ENCODE measurements at places on chromosomes 5 and 9. TPM values are rescaled to one million over a fixed set of nuclear protein-coding genes. Genes with fewer than 3 reads are reported as not detected.

Gene LCN9
- polyA plus RNA-seq: not detected

Gene IL3
- not detected for polyA plus RNA-seq

Gene ANKRD31
- 0.02 TPM for polyA plus RNA-seq

Gene SETX
- polyA plus RNA-seq: 31.5 TPM

- no peak for DNase-seq
Measured at GRCh38 chr5:132422720-132423437, 53.4 kb downstream of the SLC22A5 start.

DNA sequence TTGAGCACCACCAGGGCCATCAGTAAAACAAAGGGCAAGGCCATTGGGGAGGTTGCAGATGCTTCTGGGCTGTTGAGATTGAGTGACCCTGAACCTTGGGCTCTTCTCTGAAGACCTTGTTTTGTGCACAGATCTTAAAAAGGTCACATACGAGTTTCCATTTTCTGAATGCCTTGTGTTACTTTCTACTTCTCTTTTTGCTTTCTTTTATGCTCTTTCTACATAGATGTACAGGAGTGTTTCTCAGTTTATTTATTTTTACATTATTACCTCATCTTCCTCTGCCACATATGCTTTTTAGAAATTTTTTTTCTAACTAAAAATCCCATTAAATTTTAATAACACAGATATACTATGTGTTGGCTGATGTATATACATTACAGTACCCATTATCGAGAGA lies at the start of gene IFNA5:
Gene IFNA5 (minus strand): TSS at position 101 of the 400 bp plus-strand sequence. CDS start 57 bp downstream, at position 44.
- no peak for DNase-seq

DNA sequence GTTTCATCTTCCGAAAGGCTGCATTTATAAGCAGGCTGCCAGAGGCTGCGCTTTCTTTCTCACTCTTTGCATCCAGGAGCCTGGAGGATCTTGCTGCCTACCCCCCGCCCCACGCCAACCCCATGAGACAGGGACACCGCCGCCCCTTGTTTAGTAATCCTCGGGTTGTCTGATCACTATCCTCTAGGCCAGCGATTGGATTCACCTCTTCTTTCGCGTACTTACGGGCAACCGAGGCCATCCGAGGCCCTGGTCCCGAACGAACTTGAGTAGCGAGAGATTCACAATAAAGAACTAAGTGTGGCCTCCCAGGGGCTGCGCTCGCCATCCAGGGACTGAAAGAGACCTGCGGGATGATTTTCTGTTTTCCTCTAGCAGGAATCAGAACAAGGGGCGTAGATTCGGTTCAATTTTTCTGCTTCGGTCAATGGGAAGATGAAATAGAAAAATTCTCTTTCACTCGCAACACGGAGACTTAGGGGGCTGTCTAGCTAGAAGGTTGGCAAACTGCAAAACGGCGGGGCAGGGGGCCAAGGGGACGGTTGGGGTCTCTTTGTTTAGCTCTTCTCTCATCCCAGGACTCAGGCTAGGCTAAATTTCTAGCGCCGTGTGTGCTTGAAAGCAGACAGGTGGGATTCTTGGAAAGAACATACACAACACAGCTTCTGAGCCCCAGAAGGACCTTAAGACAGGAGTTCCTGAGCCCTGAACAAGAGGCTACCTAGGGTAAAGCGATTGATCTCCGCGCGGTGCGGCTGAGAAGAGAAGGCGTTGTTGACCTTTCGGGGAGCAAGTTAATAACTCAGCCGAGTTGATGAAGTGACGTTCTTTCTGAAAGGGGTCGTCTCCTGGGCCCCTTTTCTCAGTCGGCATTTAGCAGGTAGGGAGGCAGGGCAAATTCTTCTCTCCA lies 5.8 kb upstream of the ISL1 start:
- DNase-seq: no peak

GRCh38 chr9:86486891-86487837 lies 133.0 kb upstream of the TUT7 start:
- DNase-seq: no peak

DNA sequence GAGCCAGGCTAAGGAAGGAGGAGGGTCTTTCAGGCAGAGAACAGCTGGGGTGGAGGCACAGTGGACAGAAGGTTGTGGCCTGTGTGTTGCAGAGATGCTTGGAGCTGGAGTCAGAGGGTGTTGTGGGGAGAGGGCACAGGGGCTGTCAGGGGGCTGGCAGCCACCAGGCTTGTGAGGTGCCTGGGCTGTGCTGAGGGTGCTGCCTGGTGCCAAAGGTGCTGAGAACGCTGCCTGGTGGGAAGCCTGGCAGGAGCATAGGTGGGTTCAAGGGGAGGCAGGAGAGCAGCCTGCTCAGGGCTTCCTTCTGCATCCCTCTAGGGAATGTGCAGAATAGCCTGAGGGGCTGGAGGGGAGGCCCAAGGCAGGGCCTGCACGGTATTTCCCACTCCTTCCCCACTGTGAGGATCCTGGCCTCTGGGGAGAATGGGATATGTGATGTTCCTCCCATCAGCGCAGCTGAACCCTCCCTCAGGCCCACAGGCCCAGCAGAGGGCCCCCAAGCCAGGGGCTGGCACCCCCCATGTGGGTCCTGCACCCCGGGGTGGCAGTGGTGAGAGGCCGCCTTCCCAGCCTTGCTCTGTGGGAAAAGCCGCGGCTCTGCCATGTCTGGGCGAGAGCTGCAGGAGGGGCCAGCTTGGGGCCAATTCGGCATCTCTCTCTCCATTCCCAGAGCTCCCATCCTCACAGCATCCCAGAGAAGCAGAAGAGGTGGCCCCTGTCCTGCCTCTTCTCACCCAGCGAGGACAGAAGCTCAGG lies 76.3 kb downstream of the CACNA1B start:
- no peak for DNase-seq

DNA sequence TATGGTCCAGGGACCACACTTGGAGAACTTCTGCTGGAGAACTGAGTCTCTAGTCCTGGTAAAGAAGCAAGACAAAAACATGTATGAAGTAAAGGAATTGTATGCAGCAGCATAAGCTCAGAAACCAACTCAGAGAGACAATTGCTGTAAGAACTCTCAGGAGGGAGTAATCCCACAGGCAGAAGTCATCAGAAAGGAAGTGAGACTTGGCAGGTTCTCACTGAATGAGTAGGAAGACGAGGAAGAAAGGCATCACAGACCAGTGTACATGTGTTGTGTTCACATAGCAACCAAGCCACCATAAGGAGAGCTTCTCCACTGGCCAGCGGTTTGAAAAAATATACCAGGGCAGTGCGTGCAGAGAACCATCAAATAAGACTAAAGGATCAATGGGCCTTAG lies 57.9 kb upstream of the FST start:
- DNase-seq: no peak

- DNase-seq: peak; percentile 93
Measured at GRCh38 chr5:132387640-132388117, 18.2 kb downstream of the SLC22A5 start.

DNA sequence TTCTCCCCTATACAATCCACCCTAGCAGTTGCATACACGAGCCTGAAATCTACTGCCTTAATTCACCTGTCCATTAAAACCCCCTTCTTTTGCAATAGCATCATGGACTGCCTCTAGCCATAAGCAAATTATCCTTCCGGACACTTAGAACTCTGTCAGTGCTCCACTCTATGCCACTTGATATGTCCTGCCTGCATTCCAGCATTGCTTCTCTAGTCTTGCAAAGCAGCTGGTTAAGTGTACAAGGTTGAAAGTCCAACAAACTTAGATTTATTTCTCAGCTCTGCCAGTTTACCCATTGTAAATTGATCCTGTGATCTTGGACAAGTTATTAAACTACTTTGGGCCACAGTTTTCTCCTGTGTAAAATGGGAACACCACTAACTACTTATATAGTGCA lies 197.9 kb downstream of the EPB41L4A start:
- DNase-seq: no peak
